ENCODE measurements at places on chromosomes 16 and 17.

GRCh38 chr16:78925083-78925767 is 675.3 kb downstream of the MAF start:
- no peak for DNase-seq

DNA sequence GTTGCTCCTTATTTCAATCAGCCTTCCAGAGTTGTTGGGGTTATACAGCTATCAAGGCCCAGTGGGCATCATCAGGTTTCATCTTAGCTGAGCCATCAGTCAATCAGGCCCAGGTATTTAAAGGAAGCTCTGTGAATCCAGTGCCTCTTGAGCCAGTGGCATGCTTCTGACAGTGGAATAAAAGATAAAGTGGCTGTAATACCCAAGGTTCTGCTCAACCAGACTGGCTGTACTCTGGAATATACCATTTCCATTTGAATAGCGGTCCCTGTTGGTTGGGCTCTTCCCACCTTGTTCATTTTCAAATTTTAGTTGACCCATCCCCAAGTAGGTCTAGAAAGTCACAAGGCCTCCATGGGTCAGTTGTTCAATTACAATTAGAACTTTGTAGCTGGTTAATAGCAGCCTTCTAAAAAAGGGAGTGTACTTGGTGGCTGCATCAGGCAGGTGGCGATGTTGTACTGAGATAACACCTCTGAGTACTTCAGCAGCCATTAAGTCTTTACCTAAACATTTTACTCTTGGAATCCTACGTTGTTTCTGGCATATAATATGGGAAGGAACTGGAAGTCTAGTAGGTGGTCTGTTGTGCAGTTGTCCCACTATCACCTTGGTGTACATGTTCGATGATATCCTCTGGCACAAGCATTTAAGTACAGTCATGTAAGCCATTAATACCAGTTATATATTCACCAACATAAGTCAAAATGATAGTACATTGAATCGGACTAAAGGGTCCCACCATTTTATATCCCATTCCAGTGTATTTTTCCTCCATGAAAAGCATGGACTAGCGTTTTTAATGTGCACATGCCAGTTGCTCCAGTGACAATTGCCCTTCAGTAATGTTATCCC is 294.1 kb downstream of the BCAS3 start:
- DNase-seq: peak; percentile 14

DNA sequence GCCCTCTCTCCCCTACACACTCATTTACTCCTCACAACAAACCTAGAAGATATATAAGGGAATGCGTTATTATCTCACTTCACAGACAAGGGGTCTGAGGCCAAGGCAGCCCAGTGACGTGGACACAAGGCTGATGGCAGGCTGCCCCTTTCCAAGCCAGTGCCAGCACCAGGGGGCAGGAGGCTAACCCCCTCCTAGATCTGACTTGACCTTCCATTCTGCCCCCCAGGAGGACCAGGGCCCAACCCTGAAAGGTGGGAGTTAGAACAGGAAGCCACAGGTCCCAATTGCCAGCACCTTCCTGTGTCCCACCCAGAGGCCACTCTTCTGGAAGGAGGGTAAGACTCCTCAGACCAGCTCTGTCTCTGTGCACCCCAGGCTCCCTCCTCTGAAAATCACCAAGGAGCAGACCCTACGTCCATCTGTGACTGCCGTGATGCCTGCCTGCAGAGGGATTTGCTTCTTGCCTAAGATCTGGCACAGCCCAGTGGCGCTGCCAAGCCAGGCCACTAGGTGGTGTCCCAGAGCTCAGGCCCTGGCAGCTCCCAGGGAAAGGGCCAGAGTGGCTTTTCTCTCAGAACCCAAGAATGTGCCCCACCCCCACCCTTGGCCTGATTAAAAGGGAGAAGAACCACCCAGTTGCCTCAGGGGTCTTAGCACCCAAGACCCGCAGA is 42.4 kb upstream of the MRPS23 start:
- no peak for DNase-seq

DNA sequence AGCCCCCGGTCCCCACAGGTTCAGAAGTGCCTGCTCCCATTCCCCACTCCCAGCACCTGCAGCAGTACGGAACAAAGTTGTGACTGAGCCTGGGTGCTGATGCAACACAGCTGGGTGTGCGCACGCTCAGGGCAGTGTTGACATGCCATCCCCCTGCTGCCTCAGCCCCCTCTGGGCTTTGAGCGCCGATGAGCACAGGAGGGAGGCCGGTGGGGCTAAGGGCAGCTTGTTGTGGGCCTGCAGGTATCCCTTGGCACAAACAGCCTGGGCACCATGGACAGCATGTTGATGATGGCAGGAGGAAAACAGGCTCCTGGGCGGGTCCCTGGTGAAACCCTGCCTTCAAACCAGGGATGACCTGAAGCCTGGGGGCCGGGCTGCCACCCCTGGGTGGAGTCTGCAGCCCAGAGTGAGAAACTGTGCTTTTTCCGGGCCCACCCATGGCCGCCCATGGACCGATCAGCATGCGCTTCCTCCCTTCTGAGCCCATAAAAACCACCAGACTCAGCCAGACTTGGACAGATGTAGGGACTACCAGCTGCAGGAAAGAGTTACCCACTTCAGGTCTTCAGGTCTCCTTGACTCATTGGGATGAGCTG is 175.5 kb downstream of the PHKB start:
- DNase-seq: no peak

- no peak for DNase-seq
Observed at GRCh38 chr17:78915872-78916632, 9.1 kb downstream of the TIMP2 start.

GRCh38 chr16:85513180-85513579 is 99.9 kb upstream of the GSE1 start:
- no peak for DNase-seq

DNA sequence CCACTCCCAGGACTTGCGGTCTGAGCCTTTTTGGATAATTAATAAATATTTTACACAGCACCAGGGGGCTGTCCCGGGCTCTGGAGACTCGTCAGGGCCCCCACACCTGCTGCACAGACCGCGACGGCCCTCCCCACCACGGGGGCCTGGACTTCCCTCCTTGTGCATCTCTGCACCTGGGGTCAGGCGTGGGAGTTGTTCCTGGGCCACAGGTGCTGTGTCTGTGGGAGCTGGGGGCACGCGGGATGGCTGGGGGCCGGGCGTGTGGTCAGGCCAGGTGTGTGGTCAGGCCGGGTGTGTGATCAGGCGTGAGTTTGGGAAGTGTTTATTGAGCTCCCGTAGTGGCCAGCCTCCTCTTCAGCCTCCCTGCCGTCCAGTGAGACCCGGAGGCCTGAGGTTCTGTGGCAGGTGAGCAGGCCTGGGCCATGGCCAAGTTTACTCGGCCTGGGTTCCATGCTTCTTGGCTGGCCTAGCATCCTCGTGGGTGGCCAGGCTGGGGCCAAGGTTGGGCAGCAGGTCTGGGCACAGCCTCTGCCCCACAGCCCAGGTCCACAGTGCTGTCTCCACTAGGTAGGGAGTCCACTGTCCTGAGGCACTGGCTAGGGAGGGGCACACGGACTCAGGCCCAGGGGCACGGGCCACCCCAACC is 1.9 kb upstream of the STUB1 start:
- no peak for DNase-seq

- peak; percentile 74 for DNase-seq
Observed at GRCh38 chr16:67115639-67116038, 5.9 kb downstream of the PHAF1 start.

DNA sequence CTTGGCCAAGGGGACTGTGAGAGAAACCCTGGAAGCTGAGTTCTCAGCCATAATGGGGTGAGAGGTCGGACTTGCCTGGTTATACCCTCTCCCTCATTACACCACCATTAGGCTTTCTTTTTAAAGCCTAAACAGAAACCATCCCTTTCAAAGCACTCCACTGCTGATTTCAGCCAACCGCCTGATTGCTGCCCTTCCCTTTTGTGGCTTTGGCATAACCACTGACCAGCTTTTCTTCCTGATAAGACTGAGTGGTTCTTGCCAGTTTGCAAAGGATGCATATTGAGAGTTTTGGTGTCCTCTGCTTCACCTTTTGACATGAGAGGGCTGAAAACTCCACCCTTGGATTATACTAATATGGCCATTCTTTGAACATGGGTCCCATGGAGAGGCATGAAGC is 308.2 kb upstream of the GOT2 start:
- DNase-seq: no peak
